ENCODE measurements at places on chromosomes 5 and 9.

DNA sequence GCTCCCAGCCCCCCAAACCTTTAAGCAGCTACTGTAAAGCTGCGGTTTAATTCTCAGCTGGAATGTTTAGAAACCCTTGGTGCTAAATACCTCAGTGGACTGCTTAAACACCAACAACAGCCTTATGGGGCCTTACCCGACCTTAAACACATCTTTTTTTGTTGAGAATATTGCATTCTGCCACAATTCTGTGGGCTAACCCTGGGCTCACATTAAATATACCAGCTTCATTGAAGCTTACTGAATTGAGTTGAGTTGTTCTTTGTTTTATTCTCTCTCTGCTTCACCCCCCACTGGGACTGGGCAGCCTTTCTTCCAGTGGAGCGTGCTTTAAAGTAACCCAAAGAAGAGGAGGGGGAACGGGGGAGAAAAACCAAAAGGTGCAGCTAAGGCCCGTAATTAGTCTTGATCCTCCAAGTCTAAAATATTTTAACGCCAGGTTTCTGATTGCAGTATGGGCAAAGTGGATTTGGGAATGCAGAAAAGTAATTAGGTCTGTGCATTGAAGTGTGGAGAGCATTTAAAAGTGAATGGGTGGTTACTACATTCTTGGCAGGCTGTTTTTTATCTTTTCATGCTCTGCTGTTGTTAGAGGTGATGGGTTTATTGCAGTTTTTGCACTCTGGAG, 281.2 kb downstream of the NR2F1-AS1 start:
- DNase-seq = no peak

- no peak for DNase-seq
Observed at GRCh38 chr5:35488055-35488454, 129.6 kb upstream of the SPEF2 start.

GRCh38 chr5:15002791-15003190, 131.2 kb upstream of the ANKH start:
- DNase-seq = no peak

DNA sequence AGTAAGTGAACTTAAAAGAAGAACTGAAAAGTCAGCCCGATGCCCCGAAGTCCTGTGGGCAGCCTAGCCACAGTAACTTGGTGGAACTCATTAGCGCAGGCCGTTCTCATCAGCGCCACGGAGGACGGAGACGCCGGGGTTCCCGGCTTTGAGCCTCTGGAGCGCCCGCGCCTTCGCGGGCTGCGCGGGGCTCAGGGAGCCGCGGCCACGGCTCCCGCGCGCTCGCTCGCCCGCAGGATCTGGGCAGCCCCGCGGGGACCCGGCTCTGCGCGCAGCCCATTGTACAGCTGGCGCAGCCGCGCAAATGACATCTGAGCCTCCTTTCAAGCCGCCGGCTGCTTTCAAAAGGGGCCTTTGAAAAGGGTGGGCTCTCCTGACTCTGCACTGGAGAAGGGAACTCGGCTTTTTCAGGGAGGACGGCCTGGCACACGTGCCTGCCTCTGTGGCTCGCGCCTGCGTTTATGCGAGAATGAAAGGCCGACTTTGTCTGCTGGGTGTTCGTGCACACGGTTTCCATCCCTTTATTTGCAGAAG, 40.7 kb downstream of the TLR4 start:
- DNase-seq = no peak

GRCh38 chr9:126498331-126498730, 115.4 kb upstream of the LMX1B start:
- DNase-seq = no peak
